AG04449 (cell line): ENCODE measurements at places on chromosomes 16 and 17.

GRCh38 chr16:74281300-74281699 lies 15.3 kb upstream of the PSMD7 start:
- no peak for DNase-seq

DNA sequence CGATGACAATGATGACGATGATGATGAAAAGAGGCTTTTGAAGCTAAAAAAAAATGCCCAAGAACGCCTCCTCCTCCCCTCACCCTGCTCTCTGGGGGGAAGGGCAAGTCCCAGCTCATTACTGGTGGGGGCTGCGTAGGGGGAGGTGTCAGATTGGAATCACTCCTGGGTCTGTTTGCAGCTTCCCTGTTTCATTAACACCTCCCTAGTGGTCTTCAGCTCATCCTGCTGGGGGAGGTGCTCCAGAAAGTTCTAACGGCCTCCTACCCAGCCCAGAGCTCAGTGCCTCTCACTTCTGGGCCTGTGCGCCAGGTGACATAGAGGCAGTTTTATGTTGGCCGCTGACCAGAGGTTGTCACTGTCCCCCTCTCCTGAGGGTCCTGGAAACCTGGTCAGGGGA lies 12.7 kb downstream of the MRM1 start:
- DNase-seq = no peak

DNA sequence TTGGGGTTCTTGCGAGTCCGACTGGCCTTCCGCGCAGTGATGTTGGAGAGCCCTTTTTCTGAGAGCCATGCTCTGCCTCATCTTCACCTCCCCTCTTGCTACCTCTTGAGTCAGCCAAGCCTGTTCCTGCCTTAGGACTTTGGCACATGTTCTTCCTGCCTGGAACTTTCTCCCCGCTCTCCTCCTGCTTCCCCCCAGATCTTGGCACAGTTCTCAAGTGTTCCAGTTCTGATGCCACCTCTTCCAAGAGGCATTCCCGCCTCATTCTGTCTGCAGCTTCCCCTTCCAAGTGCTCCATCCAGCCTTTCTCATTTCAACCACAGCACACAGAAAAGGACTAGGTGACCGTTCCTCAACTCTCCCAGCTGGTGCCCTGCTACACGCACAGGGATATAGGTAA lies 7.7 kb downstream of the AKAP1 start:
- no peak for DNase-seq

DNA sequence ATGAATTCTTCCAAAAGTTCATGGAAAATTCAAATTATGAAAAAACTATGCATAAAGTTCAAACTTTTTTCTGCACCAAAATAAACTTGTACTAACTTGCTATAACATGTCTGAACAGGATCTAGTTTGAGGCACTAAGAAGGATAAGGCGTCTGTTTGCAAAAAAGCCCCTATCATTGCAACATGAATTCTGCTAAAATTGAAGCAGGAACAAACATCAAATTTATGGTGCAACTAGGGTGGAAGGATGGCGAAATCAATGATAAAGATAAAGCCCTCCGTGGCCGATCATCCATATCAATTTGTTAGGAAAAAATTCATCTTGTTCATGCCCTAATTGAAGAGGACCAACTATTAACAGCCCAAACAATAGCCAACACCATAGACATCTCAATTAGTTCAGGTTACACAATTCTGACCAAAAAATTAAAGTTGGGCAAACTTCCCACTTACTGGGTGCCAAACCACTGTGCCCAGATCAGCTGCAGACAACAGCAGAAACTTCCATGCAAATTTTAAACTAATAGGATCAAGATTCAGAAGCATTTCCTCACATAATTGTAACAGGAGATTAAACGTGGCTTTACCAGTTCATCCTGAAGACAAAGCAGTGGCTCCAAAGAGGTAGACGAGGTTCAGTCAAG lies 12.9 kb downstream of the IL21R start:
- no peak for DNase-seq

DNA sequence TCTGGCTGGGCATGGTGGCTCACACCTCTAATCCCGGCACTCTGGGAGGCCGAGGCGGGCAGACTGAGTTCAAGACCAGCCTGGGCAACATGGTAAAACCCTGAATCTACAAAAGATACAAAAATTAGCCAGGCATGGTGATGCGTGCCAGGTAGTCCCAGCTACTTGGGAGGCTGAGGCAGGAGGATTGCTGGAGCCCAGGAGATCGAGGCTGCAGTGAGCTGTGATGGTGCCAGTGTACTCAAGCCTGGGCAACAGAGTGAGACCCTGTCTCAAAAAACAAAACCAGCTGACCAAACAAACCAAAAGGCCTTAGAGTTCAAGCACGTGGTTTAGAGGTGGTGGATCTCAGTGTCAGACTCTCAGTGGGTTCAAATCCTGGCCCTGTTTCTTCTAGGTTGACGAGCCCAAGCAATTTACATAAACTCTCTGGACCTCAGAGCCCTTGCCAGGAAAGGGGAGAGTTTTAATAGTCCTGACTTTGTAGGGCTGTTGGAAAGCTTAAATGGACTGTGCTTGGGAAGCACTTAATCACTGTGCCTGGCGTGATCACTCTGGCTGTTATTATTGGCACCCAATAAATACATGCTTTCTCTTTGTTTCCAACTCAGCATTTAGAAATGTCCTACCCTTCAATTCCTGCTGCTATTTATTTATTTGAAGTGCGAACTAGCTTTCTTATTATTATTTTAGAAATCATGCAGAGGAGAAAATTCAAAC lies 44.7 kb downstream of the ABCC1 start:
- no peak for DNase-seq

- peak; percentile 61 for DNase-seq
These were observed 6.3 kb downstream of the TERF2IP start for GRCh38 chr16:75653922-75654321.

DNA sequence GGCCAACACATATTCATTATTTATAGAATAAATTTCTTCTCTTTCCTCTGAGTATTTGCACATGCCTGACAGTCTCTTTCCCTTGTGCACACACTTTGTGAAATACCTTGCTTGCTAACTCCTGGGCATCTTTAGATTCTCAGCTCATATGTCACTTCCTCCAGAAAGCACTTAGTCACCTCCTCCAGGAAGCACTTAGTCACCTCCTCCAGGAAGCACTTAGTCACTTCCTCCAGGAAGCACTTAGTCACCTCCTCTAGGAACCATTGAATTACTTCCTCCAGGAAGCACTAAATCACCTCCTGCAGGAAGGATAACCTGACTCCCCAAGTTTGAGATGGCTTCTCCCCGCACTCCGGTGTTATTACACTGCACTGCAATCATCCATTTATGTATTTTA lies 462.5 kb upstream of the EEF2KMT start:
- DNase-seq = no peak

DNA sequence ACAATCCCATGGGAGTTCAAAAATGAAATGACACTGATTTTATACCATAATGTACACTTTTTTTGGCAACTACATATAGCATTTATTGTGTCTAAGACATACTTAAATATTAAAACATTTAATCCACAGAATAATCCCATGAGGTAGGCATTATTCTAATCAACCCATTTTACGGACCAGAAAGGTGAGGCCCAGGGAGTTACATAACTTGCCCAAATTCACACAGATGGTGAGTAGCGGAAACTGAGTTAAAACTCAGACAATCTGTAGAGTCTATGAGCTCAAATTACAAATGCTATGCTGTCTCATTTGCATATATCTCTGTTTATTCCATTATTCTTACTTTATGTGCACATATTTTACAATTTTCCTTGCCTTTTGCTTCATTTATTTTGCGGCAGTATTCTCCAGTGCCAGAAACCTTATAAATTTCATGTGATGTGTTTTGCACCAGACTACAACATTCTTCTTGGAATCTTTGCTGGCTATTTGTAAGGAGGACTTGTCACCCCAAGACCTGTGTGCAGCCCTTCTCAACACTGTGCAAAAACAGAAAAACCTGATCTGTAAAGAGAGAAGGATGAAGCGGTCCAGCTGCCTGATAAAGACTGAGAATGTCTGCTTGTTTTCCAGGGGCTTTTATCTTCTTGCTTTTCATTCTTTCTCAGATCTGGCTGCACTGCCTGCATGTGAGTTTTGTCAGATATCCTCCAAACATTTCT lies 2.3 kb upstream of the ABCA9 start:
- DNase-seq = no peak

DNA sequence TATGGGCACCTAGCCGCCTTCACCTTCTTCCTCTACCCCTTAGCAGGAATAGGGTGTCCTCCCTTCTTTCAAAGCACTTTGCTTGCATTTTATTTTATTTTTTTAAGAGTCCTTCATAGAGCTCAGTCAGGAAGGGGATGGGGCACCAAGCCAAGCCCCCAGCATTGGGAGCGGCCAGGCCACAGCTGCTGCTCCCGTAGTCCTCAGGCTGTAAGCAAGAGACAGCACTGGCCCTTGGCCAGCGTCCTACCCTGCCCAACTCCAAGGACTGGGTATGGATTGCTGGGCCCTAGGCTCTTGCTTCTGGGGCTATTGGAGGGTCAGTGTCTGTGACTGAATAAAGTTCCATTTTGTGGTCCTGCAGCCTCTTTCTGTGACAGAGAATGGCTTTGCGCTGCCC lies 4.6 kb downstream of the TMUB2 start:
- DNase-seq = no peak

GRCh38 chr17:79798299-79799173 lies 1.7 kb upstream of the CBX8 start:
- DNase-seq = no peak

DNA sequence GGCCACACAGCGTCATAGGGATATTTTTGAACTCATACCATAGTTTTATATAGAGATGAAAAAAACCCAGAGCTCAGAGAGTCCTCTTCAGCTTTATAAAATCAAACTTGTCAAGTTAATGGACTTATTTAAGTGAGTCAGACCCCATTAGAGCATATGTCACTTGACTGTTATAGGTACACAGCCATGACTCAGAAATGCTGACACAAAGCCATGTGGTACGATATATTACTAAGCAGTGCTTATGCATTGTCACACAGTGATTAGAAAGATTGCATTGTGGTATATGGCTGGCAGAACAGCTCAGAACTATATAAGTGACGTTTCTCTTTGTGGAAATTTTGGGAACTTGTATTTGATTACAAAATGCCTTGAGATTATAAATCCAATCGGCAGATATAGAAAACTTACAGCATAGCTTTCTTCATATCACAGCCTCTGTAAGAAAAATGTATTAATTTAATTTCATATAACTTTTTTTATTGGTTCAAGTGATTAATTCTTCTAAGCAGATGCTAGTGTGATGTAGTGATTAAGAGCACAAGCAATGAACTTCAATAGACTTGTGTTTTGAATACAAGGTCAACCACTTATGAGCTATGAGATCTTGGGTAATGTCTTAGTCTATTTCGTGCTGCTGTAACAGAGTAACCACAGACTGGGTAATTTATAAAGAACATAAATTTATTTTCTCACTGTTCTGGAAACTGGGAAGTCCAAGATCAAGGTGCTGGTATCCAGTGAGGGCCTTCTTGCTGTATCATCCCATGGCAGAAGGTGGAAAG lies 25.8 kb upstream of the GINS3 start:
- no peak for DNase-seq

DNA sequence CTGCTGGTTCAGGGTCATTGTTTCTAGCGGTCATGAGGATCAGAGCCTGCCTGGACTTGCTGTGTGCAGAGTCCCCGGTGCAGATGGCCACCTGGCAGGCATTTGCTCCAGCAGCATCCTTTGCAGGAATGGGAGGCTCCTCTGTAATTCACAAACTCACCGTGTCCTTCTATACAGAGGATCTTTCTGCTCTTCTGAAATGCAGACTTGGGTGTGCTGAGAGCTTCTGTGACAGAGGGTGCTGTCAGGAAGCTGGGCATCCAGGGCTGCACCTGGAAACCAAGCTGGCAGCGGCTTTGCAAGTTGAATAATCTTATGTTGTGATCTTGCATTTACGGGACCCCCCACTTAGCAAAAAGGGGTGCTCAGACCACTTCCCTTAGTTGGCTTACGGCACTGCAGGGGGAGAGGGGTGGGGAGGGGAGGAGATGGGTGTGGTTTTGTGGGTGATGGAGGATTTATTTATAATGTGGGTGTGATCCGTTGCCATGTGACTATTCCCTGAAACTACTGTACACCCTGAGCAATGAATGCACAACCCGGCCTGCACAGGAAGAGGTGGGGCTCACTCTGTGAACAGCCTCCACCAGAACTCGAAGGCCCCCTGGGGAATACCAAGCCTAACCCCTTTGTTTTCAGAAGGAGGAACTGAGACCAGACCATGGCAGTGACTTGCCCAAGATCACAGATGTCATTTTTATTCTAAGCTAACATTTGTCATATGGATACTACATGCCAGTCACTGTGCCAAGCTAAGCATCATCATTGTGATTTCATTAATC lies 178.3 kb downstream of the PRKCB start:
- no peak for DNase-seq

DNA sequence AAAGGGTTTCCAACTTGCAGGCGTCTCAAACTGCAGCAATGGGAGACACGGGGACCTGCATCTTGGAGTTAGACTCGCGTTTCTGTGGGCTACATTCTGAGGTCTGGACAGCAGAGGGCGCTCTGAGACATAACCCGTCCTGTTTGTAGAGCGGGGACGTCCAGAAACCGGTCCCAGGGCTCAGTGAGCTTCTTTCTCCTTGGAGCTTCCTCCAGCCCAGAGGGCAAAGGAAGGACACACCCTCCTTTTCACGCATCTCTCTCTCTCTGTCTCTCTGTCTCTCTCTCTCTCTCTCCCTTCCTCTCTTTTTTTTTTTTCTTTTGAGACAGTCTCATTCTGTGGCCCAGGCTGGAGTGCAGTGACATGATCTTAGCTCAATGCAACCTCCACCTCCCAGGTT lies 19.8 kb downstream of the COX4I1 start:
- DNase-seq = no peak

DNA sequence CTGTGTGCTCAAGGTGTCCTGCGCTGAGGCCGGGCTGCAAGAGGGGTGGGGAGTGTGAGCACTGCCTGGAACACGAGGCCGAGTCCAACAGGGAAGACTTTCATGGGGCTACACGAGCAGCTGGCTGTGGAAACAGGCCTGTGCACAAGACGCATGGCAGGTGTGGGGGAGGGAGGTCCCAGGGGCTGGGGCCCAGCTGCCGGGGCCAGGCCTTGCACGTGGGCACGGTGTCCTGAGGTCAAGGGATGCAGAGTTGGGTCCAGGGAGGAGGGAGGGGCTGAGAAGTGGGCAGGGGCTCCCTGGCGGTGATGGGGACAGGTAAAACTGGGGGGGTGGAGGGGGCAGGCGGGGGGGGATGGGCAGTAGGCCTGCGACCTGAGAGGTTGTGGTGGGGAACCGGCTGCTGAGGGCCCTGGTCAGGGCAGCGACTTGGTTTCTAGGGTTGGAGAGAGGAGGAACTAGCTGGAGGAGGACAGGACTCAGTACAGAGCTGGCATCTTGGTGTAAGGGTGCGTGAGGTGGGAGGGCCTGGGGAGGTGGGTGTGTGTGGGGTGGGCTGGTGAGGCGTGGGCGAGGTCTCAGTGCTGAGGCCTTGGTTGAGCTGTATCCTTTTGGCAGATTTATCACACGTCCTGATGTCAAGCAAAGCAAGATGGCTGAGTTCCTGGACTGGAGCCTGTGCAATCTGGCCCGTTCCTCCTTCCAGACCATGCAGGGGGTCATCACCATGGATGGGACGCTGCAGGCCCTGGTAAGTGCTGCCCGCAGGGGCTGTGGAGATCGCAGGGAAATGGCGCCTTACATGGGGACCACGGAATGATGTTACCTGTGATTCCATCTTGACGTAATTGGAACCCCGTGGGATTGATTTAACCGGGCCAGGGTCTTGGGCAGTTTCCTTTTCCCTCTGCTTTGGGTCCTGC lies 29.4 kb downstream of the TBCD start:
- no peak for DNase-seq
